Activated T-helper 17 cell treated with anti-CD3 and anti-CD28 coated beads, Interleukin-2, amount 50 U/mL, for 72 hours (primary cell): ENCODE measurements at places on chromosomes 16 and 17. TPM values are rescaled to one million over a fixed set of nuclear protein-coding genes. Genes with fewer than 3 reads are reported as not detected.

The AKTIP gene
- total RNA-seq: 24.5 TPM

The KRT33B gene
- total RNA-seq: not detected

The TBX6 gene
- total RNA-seq: 1.1 TPM

The AOC2 gene
- total RNA-seq: 2.0 TPM

The FOXN1 gene
- not detected for total RNA-seq

The SLFN14 gene
- total RNA-seq: not detected

The CSH1 gene
- total RNA-seq: 8.2 TPM
